Glomerular endothelial cell (primary cell): ENCODE measurements at places on chromosomes 3 and 15.

- no peak for DNase-seq
These were observed 45.3 kb upstream of the ATP2B2 start for GRCh38 chr3:10550705-10551104.

DNA sequence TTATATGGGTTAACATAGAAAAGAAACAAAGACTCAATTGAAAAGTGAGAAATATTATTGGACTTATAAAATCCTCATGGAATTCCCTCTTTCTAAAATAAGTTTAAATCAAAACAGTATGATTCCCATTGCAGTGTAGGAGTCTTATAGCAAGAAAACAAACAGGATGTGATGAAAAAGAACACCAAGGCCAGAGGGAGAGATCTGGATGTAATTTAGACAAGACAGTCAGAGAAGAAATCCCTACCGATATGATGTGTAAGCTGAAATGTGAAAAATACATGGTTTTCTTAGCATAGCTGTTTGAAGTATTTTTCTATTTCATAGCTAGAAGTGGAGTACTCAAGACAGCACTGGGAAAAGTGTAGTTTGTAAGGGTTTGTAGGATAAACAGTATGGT, 521.5 kb downstream of the RSL24D1 start:
- no peak for DNase-seq

DNA sequence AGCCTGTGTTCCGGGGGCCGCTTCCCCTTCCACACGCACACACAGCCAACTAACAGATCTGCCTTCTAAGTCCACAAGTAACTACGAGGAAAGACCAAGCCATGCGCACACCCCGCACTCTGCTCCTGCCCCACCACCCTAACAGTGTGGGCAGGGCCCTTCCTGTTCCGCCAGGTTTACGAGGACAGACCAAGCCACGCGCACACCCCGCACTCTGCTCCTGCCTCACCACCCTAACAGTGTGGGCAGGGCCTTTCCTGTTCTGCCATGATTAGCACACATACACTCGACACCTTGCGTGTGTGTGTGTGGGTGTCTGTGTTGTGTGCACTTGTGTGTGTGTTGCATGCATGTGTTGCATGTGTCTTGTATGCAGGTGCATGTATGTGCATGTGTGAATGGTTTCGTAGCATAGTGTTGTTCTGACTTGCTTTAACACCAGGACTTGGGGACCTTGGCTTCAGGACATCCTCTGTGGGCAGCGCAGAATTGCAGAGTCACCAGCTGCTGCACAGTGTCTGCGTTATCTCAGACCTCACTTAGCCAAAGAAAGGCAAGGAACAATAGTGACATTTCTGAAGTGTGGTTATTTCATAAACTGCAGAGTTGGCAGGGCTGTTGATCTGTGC, 114.4 kb downstream of the CHSY1 start:
- DNase-seq = no peak

- DNase-seq = no peak
These were observed 75.5 kb downstream of the GJD2 start for GRCh38 chr15:34679291-34679690.

DNA sequence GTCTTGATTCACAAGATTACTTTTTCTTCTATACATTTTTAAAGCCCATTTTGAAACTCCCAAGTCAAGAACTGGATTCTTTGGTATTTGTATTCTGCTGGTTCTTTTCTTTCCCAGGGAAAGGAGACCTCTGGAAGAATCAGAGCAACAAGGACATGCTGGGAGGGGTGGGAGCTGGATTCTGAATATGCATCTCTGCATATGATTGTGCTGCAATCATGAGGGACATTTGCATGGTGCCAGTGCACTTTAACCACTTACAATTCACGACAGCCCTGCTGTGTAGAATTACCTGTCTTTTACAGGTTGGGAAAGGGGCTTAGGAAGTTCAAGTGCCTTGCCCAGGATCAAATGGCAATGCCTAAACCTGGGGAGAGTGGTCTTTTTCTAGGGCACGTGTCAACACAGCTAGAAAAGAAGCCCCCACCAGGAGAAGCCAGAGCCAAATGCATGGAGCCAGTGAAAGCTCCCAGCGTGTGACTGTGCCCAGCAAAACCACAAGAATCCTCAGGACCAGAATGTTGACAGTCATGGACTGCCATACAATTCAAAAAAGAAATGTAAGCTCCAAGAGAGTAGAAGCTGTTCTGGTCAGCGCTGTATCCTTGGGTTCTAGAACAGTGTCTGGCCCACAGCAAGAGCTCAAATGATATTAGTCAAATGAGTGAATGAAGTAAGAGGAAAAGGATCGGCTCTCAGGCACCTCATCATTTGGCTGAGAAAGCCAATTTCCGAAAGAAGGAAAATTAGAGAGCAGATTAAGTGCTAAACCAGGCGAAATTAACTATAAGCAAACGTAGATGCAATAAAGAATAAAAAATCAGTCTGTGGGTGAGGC, 84.5 kb upstream of the MEF2A start:
- no peak for DNase-seq

GRCh38 chr3:36542186-36542585, 161.9 kb downstream of the STAC start:
- no peak for DNase-seq

DNA sequence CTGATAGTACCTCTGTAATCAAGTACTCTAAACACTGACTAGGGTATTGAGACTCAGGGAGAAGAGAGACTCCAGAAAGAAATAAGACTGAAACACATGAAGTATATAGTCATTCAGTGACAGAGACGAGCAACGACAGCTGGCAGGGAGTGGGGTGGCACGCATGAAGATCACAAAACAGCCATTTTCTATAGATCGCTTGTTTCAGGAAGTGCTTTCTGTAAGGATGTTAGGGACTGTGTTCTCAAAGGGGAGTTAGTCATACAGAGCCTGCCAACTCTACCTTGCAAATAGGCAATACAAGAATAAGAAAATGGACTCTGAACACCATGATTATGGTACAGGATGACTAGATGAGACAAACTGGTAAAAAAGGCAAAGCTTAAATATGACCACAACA, 139.5 kb downstream of the TBL1XR1 start:
- DNase-seq = no peak

GRCh38 chr3:7423995-7424394, 563.1 kb downstream of the GRM7 start:
- DNase-seq = no peak

- no peak for DNase-seq
These were observed 2.1 kb downstream of the RFX7 start for GRCh38 chr15:56241374-56242105.

DNA sequence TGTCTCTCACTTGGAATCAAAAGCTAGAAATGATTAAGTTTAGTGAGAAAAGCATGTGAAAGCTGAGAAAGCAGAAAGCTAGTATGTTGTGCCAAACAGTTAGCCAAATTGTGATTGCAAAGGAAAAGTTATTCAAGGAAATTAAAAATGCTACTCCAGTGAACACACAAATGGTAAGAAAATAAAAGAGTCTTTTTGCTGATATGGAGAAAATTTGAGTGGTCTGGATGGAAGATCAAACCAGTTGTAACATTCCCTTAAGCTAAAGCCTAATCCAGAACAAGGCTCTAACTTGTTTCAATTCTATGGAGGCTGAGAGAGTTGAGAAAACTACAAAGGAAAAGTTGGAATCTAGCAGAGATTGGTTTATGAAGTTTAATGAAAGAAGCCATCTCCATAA, 11.8 kb downstream of the ADGRG7 start:
- DNase-seq = no peak

DNA sequence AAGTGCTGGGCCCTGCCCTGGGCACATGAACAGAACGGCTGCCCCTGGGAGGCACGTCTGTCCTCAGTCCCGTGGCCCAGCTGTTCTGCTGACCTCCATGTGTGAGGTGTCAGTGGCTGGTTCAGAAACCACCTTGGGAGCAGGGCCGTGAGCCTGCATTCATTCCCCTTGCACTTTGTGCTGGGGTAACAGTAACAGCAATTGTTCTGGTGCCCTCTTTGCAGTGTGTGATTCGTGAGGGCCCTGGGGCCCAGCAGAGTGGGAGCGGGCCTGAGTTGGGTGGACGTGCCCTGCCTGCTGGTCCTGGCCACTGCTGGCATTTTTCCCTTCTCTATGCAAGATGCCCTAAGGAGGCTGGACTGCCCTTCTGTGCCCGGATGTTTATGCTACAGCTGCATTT, 50.4 kb upstream of the MYZAP start:
- no peak for DNase-seq

- no peak for DNase-seq
These were observed 876 bp downstream of the PLSCR1 start for GRCh38 chr3:146543461-146544001.

GRCh38 chr15:40338041-40338657, 2.6 kb downstream of the CCDC9B start:
- no peak for DNase-seq

- no peak for DNase-seq
These were observed 173.6 kb downstream of the PPM1L start for GRCh38 chr3:160929595-160929994.

GRCh38 chr3:134904241-134904771, 109.2 kb downstream of the EPHB1 start:
- DNase-seq = no peak
